Right renal pelvis (tissue), 4 donors: ENCODE measurements at places on chromosomes 11 and 22.

DNA sequence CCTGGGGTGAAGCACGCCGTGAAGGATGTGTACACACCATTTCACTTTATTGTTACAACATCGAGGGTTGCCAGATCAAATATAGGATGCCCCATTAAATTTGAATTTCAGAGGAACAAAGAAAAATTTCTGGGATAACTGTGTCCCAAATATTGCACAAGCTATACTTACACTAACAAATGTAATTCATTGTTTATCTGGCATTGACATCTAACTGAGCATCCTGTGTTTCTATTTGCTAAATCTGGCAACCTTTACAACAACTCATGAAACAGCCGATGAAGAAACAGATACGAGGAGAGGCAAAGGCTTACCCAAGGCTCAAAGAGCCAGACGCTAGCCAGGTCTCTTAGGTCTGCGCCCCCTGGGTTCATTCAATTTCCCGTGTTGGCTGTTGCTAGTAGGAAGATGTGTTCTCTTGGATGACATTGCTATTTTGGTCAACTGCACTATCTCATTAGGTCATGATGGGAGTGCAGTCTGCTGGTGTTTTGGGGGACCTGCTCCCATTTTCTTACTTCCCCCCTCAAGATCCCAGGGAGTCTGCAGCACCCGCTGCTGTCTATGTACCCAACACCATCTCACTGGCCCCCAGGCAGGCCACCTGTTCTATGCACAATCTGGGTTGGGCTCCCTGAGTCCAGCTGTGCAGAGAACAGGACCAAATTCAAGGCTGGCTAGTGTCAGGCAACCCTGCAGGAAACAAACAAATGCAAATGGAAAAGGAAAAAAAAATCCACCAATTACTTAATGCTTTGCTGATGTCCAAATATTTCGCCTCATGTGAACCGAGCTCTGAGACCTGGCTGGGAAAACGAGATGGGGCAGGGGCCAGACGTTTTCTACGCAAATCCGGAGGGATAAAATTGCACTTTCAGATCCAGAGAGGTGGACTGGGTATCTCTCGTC is 560.9 kb downstream of the MIAT start:
- DNase-seq = no peak

DNA sequence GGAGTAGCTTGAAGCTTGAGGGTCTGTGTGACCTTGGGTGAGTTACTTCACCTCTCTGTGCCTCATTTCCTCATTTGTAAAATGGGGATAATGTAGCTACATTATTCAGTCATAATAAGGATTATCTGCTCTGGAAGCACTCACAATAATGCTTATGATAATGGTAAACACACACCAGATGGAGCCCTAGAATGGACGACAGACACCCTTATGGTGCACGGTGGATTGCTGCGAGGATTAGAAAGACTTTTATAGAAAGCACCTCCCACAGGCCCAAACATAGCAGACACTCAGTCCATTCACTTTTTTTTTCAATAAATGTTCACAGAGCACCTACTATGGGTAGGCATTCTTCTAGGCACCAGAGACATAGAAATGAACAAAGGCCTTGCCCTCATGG is 53.8 kb downstream of the LARGE1 start:
- no peak for DNase-seq

- DNase-seq = no peak
Observed at GRCh38 chr11:103530257-103530656, 421.0 kb downstream of the DYNC2H1 start.

DNA sequence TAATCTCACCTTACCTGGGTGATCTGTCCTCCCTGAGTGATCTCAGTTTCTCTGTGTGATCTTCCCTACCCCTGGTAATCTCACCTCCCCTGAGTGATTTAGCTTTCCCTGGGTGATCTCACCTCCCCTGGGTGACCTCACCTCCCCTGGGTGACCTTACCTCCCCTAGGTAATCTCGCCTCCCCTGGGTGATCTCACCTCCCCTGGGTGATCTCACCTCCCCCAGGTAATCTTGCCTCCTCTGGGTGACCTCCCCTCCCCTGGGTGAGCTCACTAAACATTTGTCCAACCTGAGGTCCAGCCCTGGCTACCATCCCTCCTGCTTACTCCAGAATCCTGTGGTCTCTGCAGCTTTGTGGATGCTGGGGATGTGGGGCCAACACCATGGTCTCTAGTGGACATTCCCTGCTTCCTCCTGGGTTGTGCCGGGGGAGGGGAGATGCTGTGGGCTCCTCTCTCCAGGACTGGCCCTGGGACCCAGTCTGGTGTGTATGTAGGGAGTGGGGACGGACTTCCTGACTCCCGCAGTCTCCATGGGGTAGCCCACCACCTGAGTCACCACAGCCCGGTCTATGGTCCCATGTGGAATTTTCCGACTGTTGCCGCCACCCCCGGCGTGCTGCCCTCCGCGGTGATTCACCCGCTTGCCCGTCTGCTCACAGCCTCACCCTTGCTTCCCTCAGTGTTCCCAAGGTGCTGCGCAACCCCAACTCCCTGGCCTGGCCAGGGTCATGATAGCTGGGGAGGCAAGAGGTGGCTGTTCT is 9.9 kb downstream of the LSP1 start:
- DNase-seq = no peak

DNA sequence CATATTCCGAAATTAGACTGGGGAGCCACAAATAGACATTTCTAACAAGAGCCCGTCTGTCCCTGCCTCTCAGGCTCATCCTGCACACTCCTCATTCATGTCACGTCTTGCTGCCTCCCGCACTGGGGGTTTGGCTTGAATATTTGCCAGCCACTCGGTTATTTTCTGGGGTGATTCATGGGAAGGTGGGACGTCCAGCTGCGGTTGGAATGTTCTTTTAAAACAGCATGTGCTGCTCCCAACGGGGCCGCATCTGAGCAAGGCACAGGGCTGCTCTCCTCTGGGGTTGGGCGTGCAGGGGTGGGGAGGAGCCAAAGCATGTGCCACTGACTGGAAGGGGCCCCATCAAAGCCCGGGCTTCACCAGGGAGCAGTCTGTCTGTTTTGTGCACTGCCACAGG is 25.9 kb upstream of the SLC5A4 start:
- DNase-seq = no peak

GRCh38 chr22:37274380-37274862 is 7.9 kb upstream of the CYTH4 start:
- no peak for DNase-seq

GRCh38 chr22:48338793-48339705 is 1488.6 kb downstream of the BRD1 start:
- DNase-seq = no peak

- DNase-seq = no peak
Observed at GRCh38 chr11:131868629-131869507, 498.5 kb downstream of the NTM start.

DNA sequence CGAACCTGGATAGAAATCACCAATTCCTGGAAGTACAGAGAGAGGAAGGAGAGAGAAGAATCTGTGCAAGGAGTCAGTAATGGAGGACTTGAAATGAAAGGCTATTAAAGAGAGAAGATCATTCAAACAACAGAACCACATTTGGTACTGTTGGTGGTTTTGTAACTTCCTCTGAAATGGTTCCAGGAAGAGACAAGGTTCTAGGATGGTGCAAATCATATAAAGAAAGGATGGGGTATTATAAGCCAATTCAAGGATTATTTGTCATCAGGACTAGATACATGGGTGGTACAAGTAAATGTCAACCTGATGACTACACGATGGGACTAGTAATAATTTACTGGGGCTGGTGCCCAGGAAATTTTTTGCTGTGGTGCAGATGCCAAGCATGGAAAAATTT is 28.9 kb upstream of the TMA7B start:
- DNase-seq = no peak

DNA sequence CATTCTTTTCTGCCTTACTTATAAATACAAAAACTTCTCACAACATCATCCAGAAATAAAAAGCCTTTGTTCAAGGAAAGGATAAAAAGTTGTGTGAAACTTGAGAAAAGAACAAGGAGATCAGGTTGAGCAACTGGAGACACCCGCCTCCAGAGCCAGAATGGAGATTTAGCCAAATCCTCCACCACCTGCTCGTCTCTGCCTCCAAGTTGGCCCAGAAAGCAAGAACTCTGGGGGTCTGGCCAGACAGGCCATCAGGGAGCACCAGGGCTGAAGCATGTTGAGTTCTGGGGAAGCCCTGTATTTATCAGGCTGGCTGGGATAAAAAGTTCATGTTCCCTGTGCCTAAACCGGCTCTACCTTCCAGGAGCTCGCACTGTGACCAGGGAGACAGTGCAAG is 14.9 kb downstream of the SMCO4 start:
- no peak for DNase-seq

- no peak for DNase-seq
Observed at GRCh38 chr11:111606986-111607385, 4.7 kb downstream of the SIK2 start.

DNA sequence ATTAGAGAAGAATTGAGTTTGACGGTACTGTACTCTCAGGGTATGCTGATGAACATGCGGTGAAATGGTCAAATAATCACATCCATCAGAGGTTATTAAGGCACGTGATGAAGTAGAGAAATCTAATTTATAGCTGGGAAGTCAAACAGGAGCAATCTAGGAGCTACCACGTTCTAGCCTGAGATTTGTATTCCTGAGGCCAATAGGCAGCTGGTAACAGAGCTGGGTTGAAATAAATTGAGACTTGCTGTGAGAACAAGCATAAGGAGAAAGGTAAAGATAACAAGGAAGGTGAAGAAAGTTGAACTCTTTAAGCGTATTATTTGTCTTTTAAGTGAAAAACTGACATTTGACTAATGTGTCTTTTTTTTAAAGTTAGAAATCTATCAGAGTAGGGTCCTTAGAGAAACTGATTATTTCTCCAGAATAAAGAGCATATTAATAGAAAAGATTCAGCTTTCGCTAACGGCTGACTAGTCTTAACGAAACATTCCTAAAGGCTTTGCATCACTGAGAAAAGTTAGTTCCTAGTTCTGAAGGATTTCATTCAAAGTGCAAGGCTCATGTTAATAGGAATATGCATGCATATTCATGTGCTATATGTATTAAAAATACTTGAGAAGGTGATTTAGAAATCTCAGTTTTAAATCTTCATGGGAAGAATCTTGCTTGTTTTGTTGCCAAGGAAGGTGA is 5.2 kb upstream of the WEE1 start:
- no peak for DNase-seq

DNA sequence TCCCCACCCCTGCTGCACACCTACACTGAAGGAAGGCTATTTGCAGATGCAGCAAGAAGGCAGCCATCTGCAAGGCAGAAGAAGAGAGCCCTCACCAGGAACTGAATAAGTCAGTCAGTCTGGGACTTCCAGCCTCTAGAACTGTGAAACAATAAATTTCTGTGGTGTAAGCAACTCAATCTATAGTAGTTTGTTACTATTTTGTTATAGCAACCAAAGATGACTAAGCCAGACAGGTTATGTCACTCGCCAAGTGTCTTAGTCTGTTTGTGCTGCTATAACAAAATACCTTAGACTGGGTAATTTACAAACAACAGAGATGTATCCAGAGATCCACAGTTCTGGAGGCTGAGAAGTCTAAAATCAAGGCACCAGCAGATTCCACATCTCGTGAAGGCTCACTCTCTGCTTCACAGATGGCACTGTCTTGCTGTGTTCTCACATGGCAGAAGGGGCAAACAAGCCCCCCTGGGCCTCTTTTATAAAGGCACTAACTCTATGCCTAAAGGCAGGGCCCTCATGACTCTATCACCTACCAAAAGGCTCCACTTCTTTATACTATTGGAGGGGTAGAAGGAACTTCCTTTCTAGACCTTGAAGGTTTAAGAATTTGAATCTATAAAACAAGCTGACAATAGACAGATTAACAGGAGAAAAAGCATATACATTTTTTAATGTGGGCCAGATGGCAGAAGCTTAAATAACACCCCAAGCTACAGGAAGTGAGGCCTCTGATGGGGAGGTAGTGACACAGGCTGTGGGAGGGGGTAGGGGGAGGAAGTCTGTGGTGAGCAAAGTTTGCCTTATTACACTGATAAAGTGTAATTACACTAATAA is 12.3 kb downstream of the APOL6 start:
- no peak for DNase-seq

DNA sequence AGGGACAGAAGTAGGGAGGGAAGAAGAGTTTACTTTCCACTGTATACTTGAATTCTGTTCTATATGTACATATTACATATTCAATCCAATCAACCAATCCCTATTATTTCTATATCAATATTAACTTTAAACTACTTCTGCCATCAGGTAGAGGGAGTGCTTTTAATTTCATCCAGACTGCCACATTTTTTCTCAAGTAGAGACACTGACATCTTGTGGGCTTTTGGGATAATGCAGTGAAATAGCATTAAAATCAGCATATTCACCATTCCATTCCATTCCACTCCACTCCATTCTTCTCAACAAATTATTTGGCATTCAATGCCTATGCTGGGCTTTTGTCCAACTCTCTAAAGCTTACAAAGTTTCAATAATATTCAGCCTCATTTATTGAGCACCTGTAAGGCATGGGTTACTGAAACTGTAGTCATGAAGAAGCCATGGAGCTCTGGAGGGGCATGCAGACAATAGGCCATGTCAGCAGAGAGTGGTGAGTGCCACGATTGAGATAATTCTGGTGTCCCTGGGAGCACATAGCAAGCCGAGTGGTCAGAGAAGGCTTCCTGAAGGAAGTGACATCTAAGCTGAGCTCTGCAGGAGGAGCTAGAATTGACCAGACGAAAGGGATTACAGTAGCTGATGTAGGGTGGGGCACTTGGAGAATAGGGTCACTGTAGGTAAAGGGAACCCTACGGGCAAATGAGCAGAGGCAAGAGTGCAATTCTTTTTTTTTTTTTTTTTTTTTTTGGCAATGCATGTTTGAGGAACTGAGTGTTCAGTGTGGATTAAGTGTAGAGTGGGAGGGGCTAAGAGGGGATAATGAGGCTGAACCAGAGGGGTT is 12.8 kb upstream of the CLPB start:
- DNase-seq = peak; percentile 32

DNA sequence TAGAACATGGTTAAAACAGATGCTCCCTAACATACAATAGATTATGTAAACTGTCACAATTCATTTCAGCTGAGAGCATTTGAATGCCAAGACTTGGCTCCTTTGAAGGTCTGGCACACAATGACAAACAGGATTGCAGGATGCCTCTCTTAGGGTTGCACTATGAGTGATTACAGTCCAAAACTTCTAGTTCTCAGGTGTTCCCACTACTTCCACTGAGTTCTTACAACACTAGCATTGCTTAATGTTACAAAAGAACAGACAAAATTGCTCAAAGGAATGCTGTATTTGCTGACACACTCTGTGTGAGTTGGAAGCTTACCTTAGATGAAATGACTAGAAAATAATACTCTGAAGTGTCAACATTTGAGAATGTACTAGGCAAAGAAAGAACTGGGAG is 2413.8 kb upstream of the RAG2 start:
- DNase-seq = no peak

DNA sequence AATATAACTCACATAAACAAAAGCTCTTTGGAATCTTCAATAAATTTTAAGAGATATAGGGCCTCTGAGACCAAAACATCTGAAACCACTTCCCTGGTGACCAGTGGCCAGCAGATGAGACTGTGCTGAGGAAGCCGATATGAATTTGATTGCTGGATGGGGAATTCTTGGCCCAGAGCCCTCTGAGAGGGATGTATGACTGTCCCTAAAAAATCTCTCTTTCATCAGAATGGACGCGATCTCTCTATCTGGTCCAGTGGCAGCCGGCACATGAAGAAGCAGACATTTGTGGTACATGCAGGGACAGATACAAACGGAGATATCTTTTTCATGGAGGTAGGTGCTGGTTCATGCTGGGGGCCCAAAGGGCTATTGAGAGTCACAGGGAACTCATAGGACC is 37.5 kb downstream of the MYBPC3 start:
- no peak for DNase-seq

- DNase-seq = no peak
Observed at GRCh38 chr11:122728561-122728960, 73.0 kb downstream of the UBASH3B start.
